CD4-positive, alpha-beta T cell treated with Interleukin-21 for 1 hour (primary cell): ENCODE measurements at places on chromosomes 6 and 20.
A peak's percentile ranks its signal among the peaks of the same experiment; 100 is the strongest.

DNA sequence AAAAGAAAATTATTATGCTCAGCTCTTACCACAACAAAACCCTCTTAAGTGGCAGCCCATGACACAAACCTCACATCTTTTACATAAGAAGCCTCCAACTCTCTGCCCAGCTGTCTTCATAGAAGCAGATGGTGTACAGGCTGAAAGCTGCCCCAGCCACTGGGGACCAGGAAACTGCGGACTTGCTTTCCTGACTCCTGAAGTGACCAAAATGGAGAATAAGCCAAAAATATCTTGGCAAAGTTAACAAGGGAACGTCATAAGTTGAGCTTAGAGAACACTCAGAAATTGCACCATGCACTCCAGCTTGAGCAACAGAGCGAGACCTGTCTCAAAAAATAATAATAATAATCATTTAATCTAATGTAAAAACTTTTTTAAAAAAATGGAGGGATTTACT lies 160.3 kb upstream of the CDYL start:
- DNase-seq = no peak

DNA sequence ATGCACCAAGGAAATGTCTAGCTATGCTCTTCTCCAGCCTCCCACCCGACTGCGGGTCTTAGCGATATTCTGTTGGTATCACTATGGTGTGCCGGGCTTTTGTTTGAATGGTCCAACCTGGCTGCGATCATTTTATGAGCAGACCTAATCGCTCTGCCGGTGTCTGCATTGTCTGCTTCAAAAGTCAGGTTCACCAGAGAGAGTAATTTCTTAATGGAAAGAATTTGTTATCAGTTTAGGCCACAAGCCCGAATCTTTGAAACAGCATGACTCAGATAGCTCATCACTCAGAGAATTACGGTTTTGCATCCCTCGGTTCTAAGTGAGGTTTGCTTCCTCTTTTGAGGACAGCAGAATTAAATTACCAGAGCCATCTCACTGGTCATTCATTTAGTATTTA lies 521.0 kb upstream of the ARID1B start:
- DNase-seq = no peak

- no peak for DNase-seq
Measured at GRCh38 chr6:4346659-4347333, 211.4 kb upstream of the ECI2 start.

DNA sequence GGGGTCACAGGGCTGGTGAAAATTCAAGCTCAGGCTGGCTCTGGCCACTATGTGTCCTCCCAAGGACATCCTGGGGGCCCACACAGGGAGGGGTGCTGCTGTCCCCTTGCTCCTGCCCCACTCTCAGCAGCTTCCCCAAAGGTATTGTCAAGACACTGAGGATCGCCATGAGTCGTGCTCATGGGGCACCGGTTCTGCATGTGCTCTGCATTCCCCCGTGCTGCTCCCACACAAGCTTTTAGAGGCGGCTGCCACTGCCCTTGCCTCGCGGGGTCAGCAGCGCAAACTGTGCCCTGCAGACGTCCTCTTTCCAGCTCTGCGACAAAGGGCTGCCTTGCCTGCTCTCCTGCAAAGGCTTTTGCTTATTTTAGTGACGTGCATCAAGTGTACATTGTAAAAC lies 179.8 kb downstream of the ERMARD start:
- no peak for DNase-seq

DNA sequence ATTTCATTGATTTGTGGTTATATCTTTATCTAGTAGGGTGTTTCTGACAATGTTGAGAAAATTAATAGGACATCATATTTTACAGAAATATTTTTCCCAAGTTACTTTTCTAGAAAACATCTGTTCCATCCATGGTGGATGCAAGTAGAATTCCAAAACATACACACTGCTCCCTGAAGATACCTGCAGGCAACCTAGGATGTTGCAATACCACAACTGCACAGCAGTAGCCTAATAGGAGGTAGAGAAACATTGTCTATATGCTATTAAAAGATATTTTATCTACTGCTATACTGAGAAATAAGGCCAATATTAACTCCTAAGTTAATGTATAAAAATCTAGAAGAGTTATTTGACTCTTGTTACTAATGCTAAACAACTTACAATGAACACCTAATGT lies 6.8 kb downstream of the ILRUN start:
- DNase-seq = no peak

DNA sequence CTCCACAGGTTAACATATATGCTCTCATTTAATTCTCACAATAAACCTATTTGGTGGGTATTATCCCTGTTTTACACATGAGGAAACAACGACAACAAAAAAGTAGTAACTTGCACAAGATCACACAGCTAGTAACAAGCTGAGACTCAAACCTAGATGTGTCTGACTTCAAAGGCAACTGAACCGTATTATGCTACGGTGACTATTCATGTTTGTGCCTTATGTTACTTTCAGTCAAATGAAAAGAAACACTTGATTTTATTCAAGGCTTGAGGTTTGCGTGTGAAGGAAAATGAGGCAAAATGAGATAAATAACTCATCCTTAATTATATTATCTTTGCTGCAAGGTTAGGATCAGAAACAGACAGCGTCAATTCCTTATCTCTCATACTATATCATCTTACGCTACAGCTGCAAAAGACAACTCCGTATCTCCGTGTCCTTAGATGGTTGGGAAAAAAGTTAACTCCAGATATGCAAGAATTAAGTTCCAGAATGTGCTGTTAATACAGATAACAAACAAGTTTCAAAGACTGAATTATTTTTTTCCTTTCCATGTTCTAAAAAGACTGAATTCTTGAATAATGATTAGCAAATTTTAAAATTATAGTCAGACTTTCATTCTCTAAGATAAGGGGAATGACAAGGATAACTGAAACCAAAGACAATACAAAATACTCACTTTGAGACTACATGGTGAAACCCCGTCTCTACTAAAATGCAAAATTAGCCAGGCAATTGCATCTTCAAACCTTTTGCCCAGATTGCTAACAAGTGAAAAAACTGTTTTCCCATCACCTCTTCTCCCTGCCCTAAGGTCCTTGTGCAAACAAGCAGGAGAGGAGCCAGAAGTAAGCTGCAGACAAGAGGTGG lies 27.8 kb downstream of the STAU1 start:
- DNase-seq = no peak

GRCh38 chr6:11036351-11036740 lies 7.8 kb downstream of the ELOVL2 start:
- DNase-seq = no peak

DNA sequence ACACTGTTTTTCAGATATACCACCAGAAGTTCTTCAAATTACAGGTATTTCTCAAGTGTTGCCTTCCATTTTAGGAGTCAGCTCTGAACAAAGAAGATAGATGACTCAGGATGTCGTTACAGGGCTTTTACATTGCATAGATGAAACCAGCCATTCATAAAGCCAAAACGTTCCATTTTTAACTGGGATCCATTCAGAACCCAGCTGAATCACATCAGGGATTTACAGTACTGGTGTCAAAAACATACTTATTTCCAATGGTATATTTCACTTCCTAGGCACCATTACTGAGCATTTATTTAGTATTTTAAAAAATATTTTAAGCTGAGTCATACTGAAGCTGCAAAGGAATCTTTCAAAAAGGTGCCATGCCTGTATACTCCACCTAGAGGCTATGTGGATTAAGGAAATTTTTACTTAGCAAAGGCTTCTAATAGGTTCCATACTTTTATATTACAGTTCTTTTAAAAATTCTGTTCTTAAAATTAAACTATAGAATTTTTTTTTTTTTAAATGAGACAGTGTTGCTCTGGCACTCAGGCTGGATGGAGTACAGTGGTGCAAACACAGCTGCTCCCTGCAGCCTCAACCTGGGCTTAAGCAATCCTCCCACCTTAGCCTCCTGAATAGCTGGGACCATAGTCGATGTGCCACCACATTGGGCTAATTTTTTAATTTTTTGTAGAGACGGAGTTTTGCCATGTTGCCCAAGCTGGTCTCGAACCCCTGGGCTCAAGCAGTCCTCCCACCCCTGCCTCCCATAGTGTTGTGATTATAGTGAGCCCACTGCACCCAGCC lies 2.6 kb downstream of the ASF1A start:
- peak; percentile 54 for DNase-seq

- DNase-seq = no peak
Measured at GRCh38 chr6:149859938-149860337, 4.2 kb downstream of the LRP11 start.

- no peak for DNase-seq
Measured at GRCh38 chr20:2381303-2381702, 602 bp downstream of the TGM6 start.

DNA sequence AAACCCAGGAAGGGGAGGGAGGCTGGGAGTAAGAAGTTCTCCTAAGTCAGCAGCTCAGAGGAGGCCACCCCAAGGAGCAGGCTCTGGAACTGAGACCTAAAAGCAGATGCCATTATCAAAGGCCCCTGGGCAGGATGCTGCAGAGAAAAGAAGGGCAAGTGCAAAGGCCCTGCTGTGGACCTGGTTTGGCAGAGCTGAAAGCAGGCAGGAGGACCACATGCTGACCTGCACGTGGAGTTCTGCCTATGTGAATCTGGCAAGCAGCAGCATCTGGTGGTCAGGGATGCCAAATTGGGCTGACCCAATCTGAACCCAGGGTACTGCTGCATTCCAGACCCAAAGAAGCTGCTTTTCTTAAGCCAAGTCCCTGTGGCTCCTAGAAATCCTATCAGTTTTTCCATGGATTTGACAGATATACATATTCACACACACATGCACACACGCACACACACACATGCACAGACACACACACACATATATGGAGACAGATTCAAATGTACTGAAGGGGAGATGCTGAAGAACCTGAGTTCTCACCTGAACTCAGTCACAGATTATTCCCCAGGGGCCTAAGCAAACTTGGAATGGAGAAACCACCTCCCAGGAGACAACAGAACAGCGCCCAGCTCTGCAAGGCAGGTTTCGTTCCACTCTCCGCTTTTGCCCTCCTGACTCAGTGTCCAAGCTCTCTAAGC lies 119.9 kb downstream of the FOXA2 start:
- no peak for DNase-seq

DNA sequence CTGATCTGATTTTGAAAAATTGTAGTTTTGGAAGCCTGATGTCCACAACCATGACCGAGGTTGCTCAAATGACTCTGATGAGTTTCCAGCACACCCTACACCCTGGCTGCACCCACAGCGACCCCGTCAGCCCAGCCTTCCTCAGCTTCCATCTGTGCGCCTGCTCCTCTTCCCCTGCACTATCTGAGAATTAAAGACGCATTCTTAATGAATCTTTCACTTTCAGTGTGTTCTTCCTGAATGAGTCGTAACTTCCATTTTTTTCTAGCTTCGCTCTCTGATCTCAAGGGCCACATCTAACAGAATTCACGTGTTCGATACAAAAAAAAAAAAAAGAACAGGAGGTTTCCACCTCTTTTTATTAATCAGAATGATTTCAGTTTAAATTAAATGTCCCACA lies 21.3 kb upstream of the RREB1 start:
- DNase-seq = peak; percentile 55

DNA sequence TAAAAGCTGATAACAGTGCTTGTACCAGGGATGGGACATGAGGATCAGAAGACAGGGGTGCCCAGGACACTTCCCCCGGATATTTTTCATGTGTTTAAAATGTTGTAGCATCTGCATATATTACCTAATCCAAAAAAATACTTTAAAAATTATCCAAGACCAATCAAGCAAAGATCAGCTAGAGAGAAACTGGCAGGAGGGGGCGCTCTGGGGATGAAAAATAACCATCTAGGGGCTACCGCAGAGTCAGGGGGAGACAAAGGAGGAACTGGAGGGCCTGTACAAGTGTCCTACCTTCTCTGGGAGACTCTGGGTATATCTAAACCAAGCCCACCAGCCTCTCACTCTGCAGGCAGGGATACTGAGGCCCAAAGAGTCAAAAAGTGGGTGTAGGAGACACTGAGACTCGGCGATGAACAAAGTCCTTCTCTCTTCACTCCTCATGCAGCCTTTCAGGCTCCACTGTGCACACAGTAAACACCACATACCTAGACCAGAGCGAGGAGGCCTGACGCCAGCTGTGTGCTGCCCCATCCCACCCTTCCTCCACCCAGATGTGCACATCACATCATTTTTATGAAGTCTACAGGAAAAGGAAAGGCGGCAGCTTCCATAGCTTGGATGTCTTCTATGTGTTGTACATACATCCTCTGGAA lies 9.8 kb downstream of the RIMS4 start:
- DNase-seq = peak; percentile 1

- DNase-seq = no peak
Measured at GRCh38 chr6:137731960-137732616, 135.0 kb upstream of the TNFAIP3 start.

DNA sequence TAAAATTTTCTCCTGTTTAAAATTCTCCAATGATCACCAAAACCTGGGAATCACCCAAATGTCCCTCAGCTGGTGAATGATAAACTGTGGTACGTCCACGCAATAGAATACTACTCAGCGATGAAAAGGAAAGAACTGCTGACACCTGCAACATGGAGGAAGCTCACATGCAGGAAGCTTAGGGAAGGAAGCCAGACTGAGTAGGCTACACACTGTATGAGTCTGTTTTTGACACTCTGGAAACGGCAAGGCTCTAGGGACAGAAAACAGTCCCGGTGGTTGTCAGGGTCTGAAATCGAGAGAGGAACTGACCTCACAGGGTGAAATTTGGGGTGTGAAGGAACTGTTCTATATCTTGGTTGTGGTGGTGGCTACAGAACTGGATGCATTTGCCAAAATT lies 25.2 kb upstream of the TLDC2 start:
- DNase-seq = no peak

DNA sequence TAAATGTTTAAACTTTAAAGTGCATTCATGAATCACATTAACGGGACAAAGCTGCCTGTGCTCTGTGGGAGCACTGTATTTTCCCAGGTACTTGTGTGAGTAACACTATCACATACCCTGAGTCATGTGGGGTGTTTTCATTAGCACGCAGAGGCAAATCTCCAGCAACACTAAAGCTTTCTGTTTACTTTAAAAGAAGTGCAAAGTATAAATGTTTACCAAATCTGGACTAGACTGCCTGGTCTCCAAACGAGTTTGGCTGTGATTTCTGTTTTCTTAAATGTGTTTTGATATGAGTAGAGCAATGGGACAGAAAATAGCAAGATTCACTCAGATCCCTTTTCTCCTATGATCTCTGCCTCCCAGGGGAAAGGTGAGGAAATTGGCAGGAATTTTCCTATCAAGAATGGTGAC lies 28.8 kb upstream of the RIPPLY2 start:
- no peak for DNase-seq
